ENCODE measurements at places on chromosomes 4 and X.

GRCh38 chr4:177322881-177323280 is 13.2 kb downstream of the NEIL3 start:
- DNase-seq, result no peak

DNA sequence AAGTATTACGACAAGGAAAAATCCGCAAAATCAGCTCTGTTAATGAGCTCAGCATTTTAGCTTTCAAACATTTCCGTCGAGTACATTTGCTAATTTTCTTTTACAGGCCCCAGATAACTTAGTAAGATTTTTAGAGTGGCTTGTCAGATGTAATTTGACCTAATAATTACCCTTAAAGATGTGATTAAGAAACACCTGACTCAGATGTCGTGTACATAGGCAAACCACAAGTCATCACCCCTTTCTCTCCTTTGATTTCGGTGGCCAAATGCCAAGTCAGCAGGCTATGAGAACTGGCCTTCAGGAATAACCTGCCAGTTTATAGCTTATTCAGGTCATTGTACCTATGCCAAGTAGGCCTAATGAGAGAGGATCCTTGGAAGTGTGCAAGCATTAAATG is 369.6 kb downstream of the PCDH7 start:
- DNase-seq, result no peak

DNA sequence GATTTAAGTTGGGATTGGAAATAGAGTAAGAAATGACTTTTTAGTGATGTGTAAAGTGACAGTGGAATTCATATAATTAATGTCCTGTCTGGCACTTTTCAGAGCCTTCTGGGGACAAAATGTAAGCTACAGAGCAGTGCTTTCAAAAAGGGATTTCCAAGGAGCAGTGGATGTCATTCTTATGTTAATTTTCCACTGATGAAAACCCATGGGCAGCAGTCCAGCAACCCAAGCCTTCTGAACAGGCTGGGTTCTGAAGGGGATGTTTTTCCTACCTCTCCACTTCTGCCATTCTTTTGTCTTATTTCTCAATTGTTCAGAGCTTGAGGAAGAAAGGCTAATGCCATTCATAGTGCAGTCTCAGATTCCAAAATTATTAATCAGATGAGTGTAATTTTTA is 717.6 kb upstream of the HS3ST1 start:
- no peak for DNase-seq

DNA sequence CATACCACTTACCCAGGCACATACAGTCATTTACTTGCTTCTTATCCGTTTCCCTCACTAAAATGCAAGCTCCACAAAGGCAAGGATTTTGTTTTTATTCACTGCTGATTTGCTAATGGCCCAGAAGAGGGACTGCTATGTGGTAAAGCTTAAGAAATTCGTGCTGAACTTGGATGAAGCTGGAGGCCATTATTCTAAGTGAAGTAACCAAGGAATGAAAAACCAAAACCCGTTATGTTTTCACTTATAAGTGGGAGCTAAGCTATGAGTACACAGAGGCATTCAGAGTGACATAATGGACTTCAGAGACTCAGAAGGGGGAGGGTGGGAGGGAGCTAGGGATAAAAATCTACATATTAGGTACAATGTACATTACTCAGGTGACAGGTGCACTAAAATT is 47.2 kb downstream of the RAB33B start:
- DNase-seq, result no peak

- DNase-seq, result no peak
Observed at GRCh38 chrX:67619253-67619652, 75.4 kb downstream of the AR start.

GRCh38 chrX:41705042-41705441 is 16.3 kb downstream of the GPR34 start:
- no peak for DNase-seq

DNA sequence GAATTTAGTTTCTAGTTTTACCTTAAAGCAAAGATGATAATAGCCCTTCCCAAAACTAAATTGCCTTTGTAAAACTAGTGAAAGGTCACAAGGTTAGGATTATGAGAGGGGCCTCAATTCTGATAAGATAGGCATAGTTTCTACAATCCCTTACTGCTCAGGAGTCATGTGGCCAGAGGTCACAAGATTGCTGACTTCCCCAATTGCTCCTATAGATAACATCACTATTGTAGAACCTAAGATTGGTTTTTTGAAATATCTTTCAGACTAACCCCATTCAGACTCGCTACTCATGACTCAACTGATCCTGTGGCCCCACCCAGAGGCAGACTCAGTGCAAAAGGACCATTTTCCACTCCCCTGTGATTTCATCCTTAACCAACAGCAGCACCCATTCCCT is 70.3 kb downstream of the SCD5 start:
- DNase-seq, result no peak

- no peak for DNase-seq
Observed at GRCh38 chrX:45508454-45508853, 307.8 kb upstream of the DIPK2B start.

DNA sequence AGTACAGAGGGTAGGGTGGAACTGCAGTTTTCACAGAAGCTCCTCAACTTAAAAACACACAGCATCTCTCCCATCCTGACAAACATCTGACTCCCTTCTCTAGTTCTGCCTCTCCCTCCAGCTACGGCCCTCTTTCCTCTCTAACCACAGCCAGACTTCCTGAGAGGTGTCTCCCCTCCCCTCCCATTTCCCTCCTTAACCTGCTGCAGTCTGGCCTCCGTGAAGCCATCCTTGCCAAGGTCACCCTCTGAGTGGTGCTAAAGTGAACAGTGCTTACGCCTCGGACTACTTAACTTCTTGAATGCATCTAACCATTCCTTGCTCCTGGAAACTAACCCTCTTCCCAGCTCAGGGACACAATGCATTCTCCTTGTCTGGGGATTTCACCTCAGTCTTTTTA is 53.3 kb downstream of the RTL5 start:
- no peak for DNase-seq

- no peak for DNase-seq
Observed at GRCh38 chr4:148842843-148843242, 400.6 kb upstream of the NR3C2 start.

DNA sequence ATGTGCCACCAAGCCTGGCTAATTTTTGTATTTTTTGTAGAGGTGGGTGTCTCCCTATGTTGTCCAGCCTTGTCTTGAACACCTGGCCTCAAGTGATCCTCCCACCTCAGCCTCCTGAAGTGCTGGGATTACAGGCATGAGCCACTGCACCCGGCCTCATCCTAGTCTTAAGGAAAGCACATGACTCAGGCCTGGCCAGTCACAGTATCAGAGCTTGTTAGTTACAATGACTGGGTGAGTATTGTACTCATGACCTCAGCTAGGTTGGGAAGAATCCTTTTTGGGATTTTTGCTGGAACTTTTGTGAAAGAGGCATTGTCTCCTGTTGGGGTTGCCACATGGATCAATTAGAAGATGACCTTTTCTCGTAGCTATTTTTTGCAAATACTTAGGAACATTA is 292.8 kb downstream of the RAPGEF2 start:
- no peak for DNase-seq

DNA sequence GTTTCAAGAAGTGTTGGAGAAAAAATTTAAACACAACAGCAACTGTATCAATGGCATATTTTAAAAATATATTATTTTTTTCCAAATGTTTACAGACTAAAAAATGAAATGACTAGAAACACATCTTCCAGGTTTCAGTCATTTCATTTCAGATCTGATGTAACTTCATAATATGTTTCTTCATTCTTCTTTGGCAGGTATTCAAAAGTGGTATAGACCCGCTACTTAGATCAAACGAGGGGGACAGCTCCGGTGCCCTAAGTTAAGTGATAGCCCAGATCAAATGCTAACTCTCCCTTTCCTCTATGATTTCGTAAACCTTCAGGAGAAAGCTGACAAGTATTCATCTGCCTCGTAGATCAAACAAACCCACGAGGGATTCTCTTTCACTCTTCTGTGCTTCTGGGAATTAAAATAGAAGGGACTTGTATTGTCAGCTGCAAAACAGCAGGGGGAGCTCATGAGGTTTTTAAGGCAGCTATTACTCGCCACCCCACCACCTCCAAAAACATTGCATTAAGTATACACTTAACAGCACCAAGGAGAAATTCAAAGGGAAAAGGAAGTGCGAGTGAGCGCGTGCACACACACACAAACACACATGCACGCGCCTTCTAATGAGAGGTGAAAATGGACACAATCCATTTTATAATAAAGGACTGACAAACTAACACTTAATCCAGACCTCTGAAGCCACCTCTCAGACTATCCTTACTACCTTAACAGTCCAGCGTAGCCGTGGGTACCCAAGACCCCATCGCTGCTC is 21.4 kb downstream of the HELT start:
- peak; percentile 46 for DNase-seq

DNA sequence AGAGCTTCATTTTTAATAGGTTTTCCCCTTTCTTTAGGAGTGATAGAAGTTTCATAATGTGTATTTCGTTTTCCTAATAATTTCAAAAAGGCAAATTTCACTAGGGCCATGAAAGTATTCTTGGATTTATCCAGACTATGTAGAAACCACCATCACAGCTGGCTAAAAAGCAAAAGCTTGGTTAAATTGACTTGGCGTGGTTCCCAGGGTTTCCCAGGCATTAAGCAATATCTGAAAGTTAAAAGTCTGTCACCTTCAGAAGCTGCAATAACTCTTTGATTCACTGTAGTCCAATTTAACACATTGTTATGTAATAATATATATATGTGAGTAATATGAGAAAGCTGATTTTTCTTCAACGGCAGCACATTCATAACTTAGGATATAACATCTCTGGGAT is 38.3 kb downstream of the NDNF start:
- no peak for DNase-seq

DNA sequence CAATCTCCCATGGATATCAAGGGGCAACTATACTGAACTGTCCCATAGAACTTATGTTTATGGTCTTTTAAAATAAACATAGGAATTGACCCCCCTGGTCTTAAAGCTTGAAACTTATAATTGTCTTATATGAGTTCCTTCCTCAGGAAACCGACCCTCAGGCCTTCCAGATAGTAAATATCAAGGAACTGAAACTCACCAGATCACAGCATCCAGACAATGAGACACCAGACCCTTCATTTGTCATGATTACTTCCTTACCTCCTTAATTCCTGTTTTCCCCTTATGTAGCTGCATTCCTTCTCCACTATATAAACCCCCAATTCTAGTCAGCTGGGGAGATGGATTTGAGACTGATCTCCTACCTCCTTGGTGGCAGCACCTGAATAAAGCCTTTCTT is 94.8 kb upstream of the GRPR start:
- DNase-seq, result no peak

GRCh38 chr4:136908122-136908521 is 624.2 kb downstream of the PCDH18 start:
- no peak for DNase-seq

- DNase-seq, result peak; percentile 21
Observed at GRCh38 chr4:153634738-153635353, 49.2 kb upstream of the TLR2 start.

GRCh38 chrX:108396188-108396891 is 41.9 kb downstream of the COL4A6 start:
- DNase-seq, result no peak

DNA sequence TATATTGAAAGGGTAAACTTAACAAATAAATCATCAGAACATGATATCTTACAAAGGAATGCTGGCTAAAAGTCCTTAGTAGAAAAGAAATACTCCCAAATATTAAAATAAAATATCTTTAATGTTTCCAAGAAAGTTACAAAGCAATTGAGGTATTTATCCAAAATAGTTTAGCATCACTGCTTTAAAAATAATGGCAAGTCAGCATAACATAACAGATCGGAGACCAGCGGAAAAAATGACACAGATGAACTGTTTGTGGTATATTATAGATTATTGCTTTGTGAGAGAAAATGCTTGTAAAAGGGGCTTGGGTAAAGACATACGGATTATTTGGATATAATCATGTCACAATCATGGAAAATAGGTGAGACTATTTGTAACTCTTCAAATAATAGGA is 168.5 kb upstream of the TEX13C start:
- no peak for DNase-seq

DNA sequence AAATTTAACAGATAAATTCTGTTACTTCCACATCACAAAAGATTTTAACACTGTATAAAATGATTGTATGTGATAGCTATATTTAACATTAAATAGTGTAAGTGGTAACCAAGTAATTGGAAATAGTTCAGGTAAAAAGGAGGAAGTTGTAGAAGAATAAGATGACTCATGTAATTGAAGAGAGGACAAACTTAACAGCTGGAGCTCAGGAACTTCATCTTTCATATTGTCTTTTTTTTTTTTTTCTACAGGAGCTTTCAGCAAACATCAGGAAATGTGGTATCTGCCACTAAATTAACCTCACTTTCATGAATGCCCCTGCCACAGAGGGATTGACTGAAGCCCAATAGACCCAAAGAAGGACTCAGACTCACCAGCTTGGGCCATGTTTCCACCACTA is 188.4 kb upstream of the VEGFC start:
- DNase-seq, result no peak

DNA sequence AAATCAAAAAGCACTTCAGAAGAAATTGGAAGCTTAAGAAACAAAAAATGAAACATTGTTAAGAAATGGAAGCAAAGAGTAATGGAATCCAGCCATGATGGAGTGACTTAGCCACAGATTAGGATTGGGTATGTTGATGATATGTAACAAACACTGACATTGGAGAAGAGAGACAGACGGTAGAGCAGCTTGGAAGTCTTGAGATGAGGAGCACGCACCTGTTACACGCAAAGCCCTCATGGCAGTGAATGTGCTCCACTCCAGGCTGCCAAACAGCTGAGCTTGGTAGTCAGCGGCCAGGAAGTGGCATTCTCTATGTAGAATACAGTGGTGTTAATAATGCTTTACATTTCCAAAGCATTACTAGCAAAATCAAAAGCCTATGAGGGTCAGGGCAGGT is 56.9 kb upstream of the GPRIN3 start:
- no peak for DNase-seq

DNA sequence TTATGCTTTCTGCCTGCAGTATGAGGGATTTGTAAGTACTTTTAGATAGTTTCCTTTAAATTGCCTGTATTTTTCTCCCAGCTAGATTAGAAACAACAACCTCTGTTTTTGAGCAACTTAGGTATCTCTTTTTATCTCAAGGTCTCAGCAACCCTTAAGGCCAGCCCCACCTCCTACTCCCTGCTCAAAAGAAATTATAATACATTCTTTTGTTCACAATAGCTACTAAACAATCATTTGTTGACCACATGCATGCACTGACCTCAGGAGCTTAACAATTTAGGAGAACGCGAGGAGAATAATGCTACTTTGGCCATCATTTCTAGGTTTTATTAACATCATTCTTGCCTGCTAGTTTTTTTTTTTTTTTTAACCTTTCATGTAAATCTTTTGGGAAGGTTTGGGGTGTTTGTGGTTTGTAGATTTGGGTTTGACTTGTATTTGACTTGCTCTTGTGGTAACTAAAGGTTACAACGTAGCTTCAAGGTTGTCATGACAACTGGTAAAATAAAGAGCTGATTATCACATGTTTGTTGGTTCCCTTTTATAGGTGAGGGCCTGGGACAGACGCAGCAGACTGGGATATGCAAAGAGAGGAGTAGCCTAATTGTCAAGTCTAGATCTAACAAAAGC is 145.4 kb upstream of the PLAC1 start:
- peak; percentile 38 for DNase-seq

GRCh38 chr4:127229855-127230608 is 402.7 kb upstream of the INTU start:
- DNase-seq, result no peak

- no peak for DNase-seq
Observed at GRCh38 chr4:14302021-14302420, 674.5 kb upstream of the BOD1L1 start.

Data from CD4-positive, alpha-beta T cell treated with Interleukin-6 at 100 ng/mL for 8 hours (primary cell).